ENCODE measurements at places on chromosomes 11 and 22. TPM values are rescaled to one million over a fixed set of nuclear protein-coding genes. Genes with fewer than 3 reads are reported as not detected.

Gene SCGB2A2
- total RNA-seq = not detected

- peaks cover 4% of the 10 kb centered on the region for H3K4me1 ChIP-seq
- no peaks in the 10 kb centered on the region for H3K36me3 ChIP-seq
- H3K27me3 ChIP-seq = no peaks in the 10 kb centered on the region
- DNase-seq = no peak
Observed at GRCh38 chr11:110425751-110426545, 3.8 kb upstream of the FDX1 start.

DNA sequence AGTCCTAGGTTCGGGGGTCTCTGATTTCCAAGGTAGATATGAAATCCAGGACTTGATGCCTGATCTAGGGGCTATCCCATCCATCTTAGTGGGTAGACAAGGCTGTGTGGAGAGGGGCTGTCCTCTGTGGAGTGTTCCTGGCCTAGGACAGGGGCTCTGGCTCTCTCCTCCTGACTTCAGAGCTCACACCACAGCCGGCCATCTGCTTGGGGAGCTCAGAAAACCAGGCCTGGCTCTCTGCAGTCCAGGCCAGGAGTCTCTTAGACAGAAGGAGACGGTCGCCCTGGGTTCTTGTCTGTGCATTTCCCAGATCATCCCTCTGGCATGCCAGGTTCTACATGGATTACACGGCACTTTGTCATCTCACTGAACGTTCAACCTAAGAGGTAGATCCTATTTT is 17.9 kb downstream of the TUB start:
- H3K27me3 ChIP-seq = no peaks in the 10 kb centered on the region
- no peak overlapping the region for H3K4me3 ChIP-seq
- no peak for DNase-seq
- H3K27ac ChIP-seq = no peak overlapping the region

- no peak overlapping the region for H3K27ac ChIP-seq
- H3K4me1 ChIP-seq = no peaks in the 10 kb centered on the region
- no peak overlapping the region for H3K4me3 ChIP-seq
- DNase-seq = no peak
- no peaks in the 10 kb centered on the region for H3K36me3 ChIP-seq
Observed at GRCh38 chr11:37689951-37690350, 1091.9 kb upstream of the RAG2 start.

Gene ISX
- not detected for total RNA-seq

Data from adrenal gland (tissue), 19 donors.